NCI-H2171 (cell line): ENCODE measurements at places on chromosomes 6 and 20.

DNA sequence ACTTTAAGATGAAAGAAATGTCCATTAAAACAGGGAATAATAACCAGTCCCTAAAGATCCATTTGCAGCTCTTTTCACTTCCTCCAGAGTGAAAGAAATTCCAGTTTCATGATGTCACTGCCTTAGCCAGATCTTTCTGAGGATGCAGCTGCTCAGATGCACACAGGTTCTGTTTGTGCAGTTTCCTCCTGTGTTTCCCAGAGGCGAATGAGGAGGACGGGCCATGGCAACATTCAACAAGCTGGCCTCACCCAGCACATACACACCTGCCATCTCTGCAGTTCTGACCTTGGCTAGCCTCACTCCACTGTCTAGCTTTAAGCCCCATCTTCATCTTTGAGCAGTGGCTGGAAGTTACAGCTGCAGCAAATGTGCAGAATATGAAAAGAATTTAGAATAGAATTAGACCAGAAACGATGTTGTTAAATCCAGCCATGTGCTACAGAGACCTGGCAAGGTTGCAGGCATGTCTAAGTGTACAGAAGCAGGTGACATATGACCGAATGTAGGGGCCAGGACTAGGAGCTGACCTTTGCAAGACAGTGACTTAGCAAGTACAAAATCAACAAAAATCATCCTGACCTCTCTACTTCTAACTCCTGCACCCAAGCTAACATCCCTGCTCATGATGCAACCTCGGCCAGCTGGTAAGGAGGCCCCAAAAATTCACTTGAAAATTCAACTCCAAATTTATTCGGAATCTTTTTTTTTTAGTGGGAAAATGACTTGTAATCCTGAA is 35.0 kb downstream of the FAM50B start:
- DNase-seq: no peak

GRCh38 chr20:29743101-29743931 is 1514.1 kb upstream of the DEFB115 start:
- no peak for DNase-seq

DNA sequence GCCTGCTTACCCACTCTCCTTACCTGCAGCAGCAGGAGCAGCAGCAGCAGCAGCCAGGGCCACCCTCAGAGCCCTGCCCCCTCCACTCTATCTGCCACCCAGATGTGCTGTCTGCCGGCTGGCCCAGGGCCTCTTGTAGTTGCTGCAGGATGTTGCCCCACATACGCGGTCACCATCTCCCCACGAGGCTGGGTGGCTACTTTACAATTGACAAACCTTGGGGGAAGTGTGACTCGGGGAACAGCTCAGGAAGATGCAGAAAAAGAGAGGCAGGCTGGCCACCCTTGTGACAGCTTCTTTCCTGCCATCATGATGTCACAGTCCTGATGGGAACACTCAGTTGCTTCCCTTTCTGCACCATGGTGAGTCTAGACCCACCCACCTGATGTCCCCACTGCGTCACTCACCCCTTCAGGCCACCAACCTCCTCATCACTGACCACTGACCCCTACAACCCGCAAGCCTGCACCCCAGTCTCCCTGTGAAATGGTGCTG is 14.5 kb downstream of the TREM1 start:
- no peak for DNase-seq

- DNase-seq: no peak
These were observed 764.3 kb downstream of the QKI start for GRCh38 chr6:164178679-164179332.

- DNase-seq: no peak
These were observed 49.1 kb upstream of the PRDM1 start for GRCh38 chr6:106037060-106037459.

DNA sequence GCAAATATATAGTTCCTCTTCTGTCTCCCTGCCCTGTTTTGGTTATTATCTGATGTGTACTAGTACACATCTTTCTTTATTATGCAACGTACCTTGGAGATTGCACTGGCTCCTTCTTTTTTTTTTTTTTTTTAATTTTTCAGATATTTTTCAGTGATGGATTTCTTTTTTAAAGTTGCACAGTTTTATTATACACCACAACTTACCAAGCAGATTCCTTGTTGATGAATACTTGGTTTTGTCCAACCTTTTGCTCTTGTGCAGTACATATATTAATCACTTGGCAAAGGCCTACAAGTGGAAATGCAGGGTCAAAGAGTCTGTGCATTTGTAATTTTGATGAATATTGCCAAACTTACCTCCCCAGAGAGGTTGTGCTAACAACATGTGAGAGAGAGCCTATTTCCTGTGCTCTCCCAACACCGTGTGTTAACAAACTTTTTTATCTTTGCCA is 50.1 kb upstream of the RNF24 start:
- no peak for DNase-seq

- DNase-seq: peak; percentile 30
These were observed 67.3 kb downstream of the SCML4 start for GRCh38 chr6:107756660-107757355.

- no peak for DNase-seq
These were observed 185.2 kb upstream of the STXBP5 start for GRCh38 chr6:147019001-147019400.

GRCh38 chr6:3357678-3358077 is 98.9 kb downstream of the PSMG4 start:
- DNase-seq: no peak

GRCh38 chr6:19325335-19325789 is 511.8 kb upstream of the ID4 start:
- DNase-seq: no peak

- no peak for DNase-seq
These were observed 699.2 kb downstream of the DOK5 start for GRCh38 chr20:55174635-55175034.

GRCh38 chr6:99822741-99823512 is 171.1 kb downstream of the MCHR2 start:
- DNase-seq: peak; percentile 38

DNA sequence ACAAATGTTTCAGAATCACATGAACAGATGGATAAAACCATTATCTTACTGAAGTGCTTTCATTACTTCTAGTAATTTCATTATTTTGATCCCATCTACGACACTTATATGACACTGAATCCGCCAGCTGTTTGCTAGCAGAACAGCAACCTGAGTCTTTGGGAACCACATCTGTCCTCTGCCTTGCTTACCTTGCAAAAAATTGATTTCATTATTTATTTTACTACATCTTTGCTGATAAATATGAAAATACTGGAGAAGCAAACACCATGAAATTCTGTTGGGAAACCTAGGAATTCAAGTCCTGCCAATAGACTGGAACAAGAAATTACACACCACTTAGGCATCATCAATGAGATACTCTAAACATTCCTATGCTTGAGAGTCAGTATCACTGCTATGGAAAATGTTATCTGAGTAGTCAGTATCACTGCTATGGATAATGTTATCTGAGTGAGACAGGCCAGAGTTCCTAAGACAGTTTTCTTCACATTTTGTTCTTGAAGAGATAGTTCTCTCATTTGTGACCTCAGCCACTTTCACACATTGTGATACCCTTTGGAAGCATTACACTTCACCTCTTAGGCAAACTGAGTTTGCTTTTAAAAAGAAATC is 91.9 kb downstream of the PDE10A start:
- DNase-seq: no peak

- DNase-seq: no peak
These were observed 182.7 kb downstream of the PHACTR1 start for GRCh38 chr6:12899046-12899833.

GRCh38 chr20:15924556-15924955 is 648.7 kb downstream of the KIF16B start:
- DNase-seq: no peak

GRCh38 chr20:56798634-56799033 is 169.5 kb downstream of the TFAP2C start:
- DNase-seq: no peak

DNA sequence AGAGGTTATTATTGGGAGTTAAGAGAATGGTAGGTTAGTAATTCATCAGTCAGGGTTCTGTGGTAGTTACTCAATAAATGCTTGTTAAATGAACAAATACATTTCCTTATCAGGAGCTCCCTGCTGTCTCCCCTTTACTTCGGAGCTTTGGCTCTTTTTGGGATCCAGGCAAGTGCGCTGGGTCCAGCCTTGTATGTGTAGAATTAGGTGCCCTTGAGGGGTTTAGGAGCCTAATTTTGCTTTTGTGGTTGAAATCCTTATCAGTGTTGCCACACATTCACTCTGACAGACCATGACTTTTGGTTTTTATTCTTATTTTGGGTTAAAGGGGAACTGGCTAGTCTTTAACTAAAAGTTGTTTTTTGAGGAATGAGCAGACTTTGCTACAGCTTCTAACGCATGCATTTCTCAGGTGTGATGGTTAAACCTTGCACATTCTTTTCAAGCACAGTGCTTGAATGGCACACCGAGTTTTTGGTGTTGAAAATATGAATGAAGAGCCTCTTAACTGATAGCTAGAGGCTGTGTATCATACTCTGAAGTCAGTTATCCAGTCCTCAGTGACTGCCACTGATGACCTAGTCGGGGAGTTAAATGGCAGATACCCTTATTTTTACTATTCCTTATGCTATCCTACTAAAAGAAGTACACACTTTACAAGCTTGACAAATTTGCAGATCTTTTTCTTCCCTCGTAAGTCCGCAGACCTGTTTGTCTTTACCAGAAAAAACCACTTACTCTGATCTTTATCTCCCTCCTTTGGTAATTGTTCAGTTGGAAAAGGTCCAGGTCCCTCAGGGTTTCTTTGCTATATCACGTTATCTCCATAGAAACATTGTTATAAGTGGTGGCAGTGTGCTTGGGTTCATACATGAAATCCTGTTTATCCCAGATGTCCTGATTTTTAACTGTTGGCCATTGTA is 50.7 kb upstream of the PLCG1 start:
- peak; percentile 92 for DNase-seq

DNA sequence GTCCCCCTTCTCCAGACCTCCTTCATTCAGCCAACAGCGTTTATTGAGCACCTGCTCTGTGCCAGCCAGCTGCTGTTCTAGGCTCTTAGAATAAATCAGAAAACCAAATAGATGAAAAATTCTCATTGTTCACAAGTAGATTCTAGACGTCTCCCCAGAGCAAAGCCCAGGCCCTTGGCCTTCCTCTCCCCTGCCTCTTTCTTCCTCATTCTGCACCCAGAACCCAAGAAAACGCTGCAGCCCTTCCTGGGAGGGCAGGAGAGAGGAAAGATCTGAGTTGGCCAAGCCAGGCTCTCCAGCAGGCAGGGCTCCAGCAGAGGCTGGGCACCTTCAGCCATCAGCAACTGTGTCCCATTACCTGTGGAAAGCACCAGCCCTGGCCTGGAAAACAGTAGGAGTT is 12.0 kb upstream of the BPI start:
- DNase-seq: no peak
